CD8-positive, alpha-beta memory T cell (primary cell): ENCODE measurements at places on chromosomes 3 and 15.

DNA sequence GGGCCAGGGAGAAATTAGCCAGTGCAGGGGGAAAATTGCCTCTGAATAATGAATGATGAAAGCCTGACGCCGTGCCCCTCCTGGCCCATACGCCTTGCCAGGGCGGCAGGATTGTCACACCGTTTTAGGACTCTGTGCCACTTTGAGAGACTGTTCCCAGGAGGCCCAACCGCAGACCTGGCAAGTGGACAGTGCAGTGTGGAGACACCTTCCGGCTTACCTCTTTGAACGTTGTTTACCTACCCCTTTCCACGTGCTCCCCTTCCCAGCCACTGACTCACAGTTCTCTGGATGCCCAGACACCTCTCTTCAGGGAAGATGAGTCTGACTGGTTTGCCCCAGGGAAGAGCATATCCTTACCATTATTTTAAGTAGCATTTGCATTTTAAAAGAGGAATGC lies 84.0 kb upstream of the PXYLP1 start:
- no peak for DNase-seq
- H3K4me3 ChIP-seq: no peak overlapping the region
- H3K4me1 ChIP-seq: no peaks in the 10 kb centered on the region
- H3K27ac ChIP-seq: no peak overlapping the region
- no peaks in the 10 kb centered on the region for H3K36me3 ChIP-seq

DNA sequence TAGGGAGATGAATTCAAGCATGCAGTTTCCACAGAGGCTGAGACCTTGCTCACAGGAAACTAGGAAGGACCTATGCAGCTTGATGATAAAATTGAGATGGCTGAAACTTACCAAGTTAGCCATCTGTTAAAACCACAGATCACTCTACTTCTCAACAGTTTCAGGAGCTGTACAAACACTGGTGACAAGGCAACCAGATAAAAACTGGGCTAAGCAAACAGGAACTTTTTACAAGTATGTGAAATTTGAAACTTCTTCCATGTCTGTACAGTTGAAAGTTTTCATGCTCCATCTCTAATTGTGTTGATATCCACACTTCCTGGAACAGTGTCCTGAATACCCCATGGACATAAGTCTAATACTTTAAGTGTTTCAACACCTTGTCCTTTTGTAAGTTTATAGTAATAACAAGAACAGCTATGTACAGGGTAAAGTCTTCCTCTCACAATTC lies 78.2 kb downstream of the FAIM start:
- no peak overlapping the region for H3K4me3 ChIP-seq
- no peaks in the 10 kb centered on the region for H3K36me3 ChIP-seq
- no peak overlapping the region for H3K27ac ChIP-seq
- no peak for DNase-seq

- no peaks in the 10 kb centered on the region for H3K27me3 ChIP-seq
- H3K36me3 ChIP-seq: no peaks in the 10 kb centered on the region
- no peak overlapping the region for H3K27ac ChIP-seq
- no peaks in the 10 kb centered on the region for H3K4me1 ChIP-seq
- DNase-seq: no peak
These were observed 116.9 kb downstream of the POLR2M start for GRCh38 chr15:57823325-57823882.

- no peak for DNase-seq
- H3K4me1 ChIP-seq: no peaks in the 10 kb centered on the region
- no peak overlapping the region for H3K4me3 ChIP-seq
These were observed 281.7 kb downstream of the ROBO2 start for GRCh38 chr3:77321646-77322045.

- H3K4me1 ChIP-seq: no peaks in the 10 kb centered on the region
- H3K27ac ChIP-seq: peak overlapping the region; percentile 38
- no peaks in the 10 kb centered on the region for H3K36me3 ChIP-seq
- H3K27me3 ChIP-seq: no peaks in the 10 kb centered on the region
These were observed 9.4 kb upstream of the MESP1 start for GRCh38 chr15:89760303-89761008.

DNA sequence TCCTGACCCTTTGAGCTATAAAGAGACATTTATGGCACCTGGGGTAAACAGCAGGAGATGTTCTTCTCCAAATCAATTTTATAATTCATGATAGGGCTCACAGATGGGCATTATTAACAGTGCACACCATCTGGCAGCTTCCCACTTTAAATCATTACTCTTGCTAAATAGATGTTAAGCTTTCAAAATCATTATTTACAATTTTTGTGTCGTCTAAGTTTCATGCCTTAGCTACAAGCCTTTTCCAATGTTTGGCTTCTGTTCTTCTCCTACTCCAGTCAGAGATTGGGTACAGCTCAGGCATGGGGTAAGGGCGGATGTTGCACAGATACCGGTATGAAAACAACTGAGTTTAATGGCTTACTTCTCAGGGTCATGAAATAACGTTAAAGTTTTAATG lies 120.9 kb upstream of the PFN2 start:
- H3K36me3 ChIP-seq: no peaks in the 10 kb centered on the region
- H3K27me3 ChIP-seq: no peaks in the 10 kb centered on the region
- no peak overlapping the region for H3K4me3 ChIP-seq
- no peaks in the 10 kb centered on the region for H3K4me1 ChIP-seq
- no peak overlapping the region for H3K27ac ChIP-seq

GRCh38 chr3:141123677-141124410 lies 72.7 kb downstream of the SPSB4 start:
- H3K36me3 ChIP-seq: no peaks in the 10 kb centered on the region
- no peaks in the 10 kb centered on the region for H3K4me1 ChIP-seq
- H3K27me3 ChIP-seq: no peaks in the 10 kb centered on the region
- no peak for DNase-seq
- no peak overlapping the region for H3K4me3 ChIP-seq

DNA sequence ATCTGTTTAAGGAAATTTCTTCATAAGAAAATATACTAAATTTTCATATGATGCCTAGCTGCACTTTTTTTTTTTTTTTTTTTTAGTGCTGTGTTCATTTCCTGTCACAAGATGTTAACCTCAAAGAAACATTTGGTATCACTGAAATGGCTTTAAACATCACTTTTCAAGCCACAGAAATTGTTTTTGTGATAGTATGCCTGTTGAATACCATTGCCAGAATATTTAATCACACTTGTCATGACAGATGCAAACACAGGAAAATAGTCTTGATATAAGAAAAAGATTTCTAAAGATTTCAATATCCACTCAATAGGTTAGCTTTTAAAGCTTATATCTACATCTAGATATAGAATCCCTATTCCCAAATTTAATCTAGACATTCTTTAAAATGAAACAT lies 608.5 kb upstream of the AGTR1 start:
- no peaks in the 10 kb centered on the region for H3K36me3 ChIP-seq
- H3K27me3 ChIP-seq: no peaks in the 10 kb centered on the region
- no peak overlapping the region for H3K4me3 ChIP-seq
- no peak for DNase-seq

GRCh38 chr15:31353931-31354330 lies 27.3 kb downstream of the KLF13 start:
- H3K4me1 ChIP-seq: peaks cover 100% of the 10 kb centered on the region
- no peaks in the 10 kb centered on the region for H3K36me3 ChIP-seq
- no peak for DNase-seq

DNA sequence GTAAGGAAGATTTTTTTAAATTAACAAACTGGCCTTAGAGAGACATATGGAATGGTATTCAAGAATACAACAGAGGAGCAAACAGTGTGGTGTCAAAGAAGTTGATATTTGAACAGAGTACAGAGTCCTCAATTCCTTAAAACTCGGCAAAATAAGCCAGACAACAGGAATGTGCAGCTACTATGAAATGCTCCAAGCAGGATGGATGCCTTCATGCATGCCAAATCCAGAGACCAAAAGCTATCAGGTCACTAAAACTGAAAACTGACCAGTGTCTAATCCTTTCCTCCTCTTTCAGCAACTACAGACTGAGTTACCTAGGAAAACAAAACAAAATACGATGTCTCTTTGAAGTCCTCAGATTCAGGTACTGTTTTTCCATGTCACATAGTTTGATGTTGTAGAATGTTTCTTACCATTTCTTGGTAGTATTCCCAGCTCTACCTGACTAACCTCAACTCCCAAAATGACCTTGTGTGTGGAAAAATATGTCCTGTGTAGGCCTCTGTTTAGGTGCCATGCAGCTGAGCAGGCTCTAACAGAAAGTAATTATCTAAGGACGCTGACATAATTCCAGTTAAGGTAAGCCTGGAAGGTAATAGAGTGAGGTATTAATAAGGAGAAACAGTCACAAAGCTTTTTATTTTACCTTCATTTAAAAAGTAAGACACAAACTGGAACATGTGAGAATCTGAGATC lies 46.9 kb downstream of the TBL1XR1 start:
- H3K36me3 ChIP-seq: no peaks in the 10 kb centered on the region
- DNase-seq: no peak
- no peak overlapping the region for H3K4me3 ChIP-seq
- H3K27ac ChIP-seq: no peak overlapping the region
- H3K4me1 ChIP-seq: peaks cover 39% of the 10 kb centered on the region

DNA sequence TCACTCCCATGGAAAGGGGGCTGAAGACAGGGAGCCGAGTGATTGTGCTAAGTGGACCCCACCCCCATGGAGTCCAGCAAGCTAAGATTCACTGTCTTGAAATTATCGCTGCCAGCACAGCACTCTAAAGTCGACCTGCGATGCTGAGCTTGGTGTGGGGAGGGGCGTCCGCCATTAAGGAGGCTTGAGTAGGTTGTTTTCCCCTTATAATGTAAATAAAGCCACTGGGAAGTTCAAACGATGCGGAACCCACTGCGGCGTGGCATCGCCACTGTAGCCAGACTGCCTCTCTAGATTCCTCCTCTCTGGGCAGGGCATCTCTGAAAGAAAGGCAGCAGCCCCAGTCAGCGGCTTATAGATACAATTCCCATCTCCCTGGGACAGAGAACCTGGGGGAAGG lies 10.9 kb upstream of the SRGAP3 start:
- no peak for DNase-seq
- H3K4me3 ChIP-seq: no peak overlapping the region
- no peak overlapping the region for H3K27ac ChIP-seq
- H3K27me3 ChIP-seq: no peaks in the 10 kb centered on the region

GRCh38 chr15:38130205-38130567 lies 122.5 kb upstream of the SPRED1 start:
- DNase-seq: no peak
- H3K4me1 ChIP-seq: no peaks in the 10 kb centered on the region
- H3K27ac ChIP-seq: no peak overlapping the region
- no peak overlapping the region for H3K4me3 ChIP-seq

DNA sequence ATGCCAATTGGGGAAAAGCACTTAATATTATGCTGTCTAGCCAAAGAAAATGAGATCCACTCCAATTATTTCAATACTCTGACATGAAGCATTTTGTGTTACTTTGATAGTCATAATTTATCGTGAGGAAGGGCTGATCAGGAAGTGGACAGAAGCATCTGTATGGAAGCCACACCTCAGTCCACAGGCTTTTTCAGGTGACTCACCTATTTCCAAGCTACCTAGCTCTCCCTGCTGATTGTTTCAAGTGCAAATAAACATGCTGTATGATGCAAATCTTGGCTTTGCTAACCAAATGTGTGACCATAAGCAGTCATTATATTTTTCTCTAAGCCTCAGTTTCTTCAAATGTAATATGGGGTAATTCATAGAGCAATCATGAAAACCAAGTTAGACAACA lies 30.8 kb upstream of the CPB1 start:
- H3K4me1 ChIP-seq: no peaks in the 10 kb centered on the region
- no peaks in the 10 kb centered on the region for H3K27me3 ChIP-seq
- no peak for DNase-seq
- H3K36me3 ChIP-seq: no peaks in the 10 kb centered on the region

DNA sequence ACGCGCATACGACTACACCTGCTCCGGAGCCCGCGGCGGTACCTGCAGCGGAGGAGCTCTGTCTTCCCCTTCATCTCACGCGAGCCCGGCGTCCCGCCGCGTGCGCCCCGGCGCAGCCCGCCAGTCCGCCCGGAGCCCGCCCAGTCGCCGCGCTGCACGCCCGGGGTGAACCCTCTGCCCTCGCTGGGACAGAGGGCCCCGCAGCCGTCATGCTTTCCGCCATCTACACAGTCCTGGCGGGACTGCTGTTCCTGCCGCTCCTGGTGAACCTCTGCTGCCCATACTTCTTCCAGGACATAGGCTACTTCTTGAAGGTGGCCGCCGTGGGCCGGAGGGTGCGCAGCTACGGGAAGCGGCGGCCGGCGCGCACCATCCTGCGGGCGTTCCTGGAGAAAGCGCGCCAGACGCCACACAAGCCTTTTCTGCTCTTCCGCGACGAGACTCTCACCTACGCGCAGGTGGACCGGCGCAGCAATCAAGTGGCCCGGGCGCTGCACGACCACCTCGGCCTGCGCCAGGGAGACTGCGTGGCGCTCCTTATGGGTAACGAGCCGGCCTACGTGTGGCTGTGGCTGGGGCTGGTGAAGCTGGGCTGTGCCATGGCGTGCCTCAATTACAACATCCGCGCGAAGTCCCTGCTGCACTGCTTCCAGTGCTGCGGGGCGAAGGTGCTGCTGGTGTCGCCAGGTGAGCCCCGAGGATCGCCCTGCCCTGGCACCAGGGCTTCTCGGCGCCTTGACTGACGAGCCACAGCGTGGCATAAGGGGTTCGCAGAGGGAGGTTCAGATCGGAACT lies 420 bp downstream of the SLC27A2 start:
- peak overlapping the region; percentile 55 for H3K27ac ChIP-seq
- no peak for DNase-seq
- peaks cover 12% of the 10 kb centered on the region for H3K4me1 ChIP-seq
- peak overlapping the region; percentile 66 for H3K4me3 ChIP-seq

- no peaks in the 10 kb centered on the region for H3K27me3 ChIP-seq
- H3K4me3 ChIP-seq: no peak overlapping the region
- H3K27ac ChIP-seq: no peak overlapping the region
- no peaks in the 10 kb centered on the region for H3K36me3 ChIP-seq
- H3K4me1 ChIP-seq: no peaks in the 10 kb centered on the region
These were observed 1469.4 kb upstream of the GBE1 start for GRCh38 chr3:83230841-83231240.

GRCh38 chr15:59205839-59206622 lies 612 bp upstream of the LDHAL6B start:
- H3K36me3 ChIP-seq: no peaks in the 10 kb centered on the region
- no peaks in the 10 kb centered on the region for H3K4me1 ChIP-seq
- DNase-seq: no peak
- no peak overlapping the region for H3K27ac ChIP-seq
- no peak overlapping the region for H3K4me3 ChIP-seq

DNA sequence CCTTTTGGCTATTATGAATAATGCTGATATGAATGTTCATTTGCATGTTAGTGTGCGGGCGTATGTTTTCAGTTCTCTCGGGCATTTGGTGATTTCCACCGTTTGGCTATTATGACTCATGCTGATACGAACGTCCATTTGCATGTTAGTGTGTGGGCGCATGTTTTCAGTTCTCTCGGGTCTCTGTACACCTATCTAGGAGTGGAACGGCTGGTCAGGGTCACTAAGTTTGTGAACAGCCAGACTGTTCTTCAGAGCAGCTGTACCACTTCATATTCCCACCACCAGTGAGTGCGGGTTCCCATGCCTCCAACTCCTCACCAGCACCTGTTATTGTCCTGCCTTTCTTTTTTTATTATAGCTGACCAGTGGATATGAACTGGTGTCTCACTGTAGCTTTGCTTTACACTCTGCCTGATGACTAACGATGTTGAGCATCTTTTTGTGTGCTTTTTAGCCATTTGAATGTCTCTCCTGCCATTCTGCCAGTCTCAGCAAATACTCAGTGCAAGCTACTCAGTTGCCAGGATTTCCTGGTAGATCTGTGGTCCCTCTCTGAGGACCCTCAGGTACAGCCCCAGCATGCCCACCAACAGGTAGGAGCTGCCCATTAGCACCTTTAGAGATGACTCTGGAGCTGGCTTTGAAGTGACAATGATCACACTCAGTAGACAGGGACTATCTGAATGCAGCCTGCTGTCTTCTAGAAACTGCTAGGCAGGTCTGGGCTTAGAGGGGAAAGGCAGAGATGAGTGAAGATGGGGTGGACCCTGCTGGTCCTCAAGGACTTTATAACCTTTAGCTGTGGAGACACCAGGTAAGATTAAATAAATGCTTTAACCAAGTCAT lies 141.1 kb downstream of the XXYLT1 start:
- H3K27ac ChIP-seq: no peak overlapping the region
- H3K36me3 ChIP-seq: no peaks in the 10 kb centered on the region
- no peaks in the 10 kb centered on the region for H3K4me1 ChIP-seq
- DNase-seq: no peak
- no peaks in the 10 kb centered on the region for H3K27me3 ChIP-seq
